ENCODE measurements at places on chromosomes 2 and 18.

GRCh38 chr2:29562896-29563295, 358.5 kb downstream of the ALK start:
- no peak for DNase-seq

- DNase-seq = no peak
These were observed 32.2 kb downstream of the DNAH7 start for GRCh38 chr2:196036442-196036841.

- DNase-seq = no peak
These were observed 48.6 kb downstream of the PDCL3 start for GRCh38 chr2:100611079-100612029.

GRCh38 chr18:31585991-31586390, 5.7 kb upstream of the TTR start:
- DNase-seq = no peak

GRCh38 chr2:239288951-239289511, 111.8 kb downstream of the HDAC4 start:
- DNase-seq = no peak

DNA sequence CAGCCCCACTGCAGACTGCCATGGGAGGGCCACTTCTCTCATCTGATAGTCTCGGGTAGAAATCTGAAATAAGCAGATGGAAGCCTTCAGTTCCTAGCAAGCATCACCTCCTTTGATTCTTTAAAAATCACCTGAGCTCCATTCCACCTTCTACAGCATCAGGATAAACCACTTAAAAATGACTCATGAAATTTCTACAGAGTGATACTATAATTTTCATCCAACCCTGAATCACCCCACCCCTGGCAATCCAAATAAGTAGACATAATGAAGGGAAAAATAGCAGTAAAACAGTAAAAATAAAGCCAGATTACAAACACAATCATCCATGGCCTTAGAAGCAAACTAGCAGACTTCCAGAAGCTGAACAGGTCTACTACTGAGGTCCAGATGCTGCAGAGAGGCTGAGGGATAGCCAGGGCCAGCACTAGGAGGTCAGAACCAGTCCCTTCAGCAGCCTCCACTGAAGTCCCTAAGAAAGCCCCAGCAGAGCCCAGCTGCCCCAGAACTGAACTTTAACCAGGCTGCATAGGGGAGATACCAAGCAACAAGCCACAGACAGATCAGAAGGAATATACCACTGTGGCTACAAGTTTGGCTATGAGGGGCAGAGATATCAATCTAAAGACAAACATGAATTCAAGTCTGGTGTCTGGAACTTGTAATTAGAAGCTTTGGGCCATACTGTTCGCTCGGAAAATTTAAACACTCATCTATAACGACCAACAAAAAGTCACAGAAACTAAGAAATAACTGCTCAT, 54.7 kb upstream of the RNU4ATAC start:
- DNase-seq = no peak

- no peak for DNase-seq
These were observed 93.4 kb upstream of the ZBTB14 start for GRCh38 chr18:5388896-5389295.

GRCh38 chr18:62781893-62782292, 66.6 kb downstream of the PHLPP1 start:
- no peak for DNase-seq

DNA sequence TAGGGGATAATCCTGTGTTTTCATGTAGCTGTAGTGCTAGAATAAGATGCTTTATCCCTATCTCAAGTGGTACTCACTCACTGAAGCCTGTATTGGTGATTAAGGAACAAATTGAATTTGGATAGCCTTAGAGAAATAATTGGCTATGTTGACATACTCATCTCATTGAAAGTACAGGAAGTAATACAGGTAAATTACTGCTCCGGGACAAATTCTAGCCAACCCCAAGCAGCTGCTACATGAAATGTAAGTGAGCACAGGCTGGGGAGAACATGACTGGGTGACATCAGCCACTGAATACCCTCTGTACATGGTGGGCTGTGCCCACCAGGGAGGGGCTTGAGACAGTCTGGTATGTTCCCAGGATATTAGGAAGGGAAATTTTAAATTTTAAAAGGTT, 188.4 kb upstream of the RASGRP3 start:
- no peak for DNase-seq

DNA sequence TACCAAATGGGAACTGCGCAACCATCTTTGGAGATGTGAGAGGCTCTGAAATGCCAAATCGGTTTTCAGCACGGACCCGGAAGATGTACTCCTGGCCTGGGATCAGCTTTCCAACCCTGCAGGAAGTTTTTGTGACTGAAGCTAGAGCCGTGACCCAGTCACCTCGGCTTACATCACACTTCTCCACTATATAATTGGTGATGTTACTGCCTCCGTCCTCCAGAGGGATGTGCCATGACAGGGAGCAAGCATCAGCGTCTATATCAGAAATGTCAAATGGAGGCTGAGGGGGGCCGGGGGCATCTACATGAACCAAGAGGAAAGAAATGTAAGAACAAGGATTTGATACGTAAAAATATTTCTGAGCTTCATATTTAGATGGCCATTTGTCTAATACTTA, 104.4 kb downstream of the PLEKHA3 start:
- no peak for DNase-seq

GRCh38 chr2:150663143-150663542, 175.7 kb upstream of the RND3 start:
- no peak for DNase-seq

GRCh38 chr2:12733846-12734245, 17.1 kb downstream of the TRIB2 start:
- no peak for DNase-seq

- no peak for DNase-seq
These were observed 86.0 kb downstream of the RTN4 start for GRCh38 chr2:54964271-54964670.

DNA sequence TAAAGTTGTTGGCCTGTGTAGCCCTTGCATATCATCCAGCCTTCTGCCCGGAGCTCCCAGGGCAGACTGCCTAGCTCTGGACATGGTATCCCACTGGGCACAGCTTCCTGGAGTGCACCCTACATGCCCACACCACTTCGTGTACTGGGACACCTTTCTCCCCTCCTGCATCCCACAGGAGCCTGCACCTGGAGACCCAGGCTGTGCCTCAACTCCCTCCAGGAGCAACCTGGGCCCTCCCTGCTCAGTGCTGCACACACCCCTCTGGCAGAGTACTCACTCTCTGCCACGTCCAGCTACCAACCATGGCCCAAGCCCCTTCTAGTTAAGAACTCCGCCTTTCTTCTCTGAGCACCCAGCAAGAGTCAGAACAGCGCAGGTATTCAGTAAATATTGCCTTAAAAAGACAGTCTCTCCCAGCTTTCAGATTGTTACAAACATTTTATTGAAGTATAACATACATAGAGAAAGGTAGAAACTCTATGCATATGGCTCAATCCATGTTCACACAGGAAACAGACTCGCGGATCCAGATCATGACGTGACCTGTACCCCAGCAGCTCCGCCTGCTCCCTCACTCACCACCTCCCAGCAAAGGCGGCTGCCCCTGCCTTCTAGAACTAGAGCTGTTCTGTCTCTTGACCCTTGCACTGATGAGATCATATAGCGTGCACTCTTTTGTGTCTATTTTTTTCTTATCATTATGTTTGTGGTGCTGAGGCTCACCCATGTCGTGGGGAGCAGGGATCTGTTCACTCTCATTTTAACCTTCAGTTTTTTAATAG, 98.4 kb upstream of the MYCN start:
- no peak for DNase-seq

DNA sequence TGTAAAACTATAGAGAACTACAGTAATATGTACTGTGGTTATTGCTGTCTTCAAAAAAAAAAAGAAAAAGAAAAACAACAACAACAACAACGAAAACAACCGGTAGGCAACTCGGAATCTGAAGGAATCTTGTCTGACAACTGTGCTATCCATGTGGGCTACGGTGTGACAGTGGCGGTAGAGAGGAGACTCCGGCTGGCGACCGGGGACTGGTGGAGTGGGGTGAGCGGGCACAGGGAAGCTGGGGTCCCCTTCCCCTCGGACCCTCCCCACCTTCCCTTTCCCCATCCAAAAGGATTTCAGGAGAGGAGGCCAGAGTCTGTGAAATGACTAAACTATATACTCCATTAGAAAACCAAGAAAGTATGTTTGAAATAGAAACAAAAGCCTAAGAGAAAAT, 22.9 kb downstream of the IGFBP5 start:
- no peak for DNase-seq

GRCh38 chr18:48539406-48540250, 797 bp downstream of the CTIF start:
- no peak for DNase-seq

- no peak for DNase-seq
These were observed 22.2 kb downstream of the SOWAHC start for GRCh38 chr2:109636317-109636716.

GRCh38 chr2:72533765-72534164, 292.1 kb downstream of the EXOC6B start:
- no peak for DNase-seq

- DNase-seq = no peak
These were observed 37.9 kb upstream of the ASB1 start for GRCh38 chr2:238388794-238389193.

GRCh38 chr2:28395334-28396061, 2.8 kb downstream of the FOSL2 start:
- peak; percentile 30 for DNase-seq

GRCh38 chr2:2183176-2183575, 147.9 kb downstream of the MYT1L start:
- no peak for DNase-seq

DNA sequence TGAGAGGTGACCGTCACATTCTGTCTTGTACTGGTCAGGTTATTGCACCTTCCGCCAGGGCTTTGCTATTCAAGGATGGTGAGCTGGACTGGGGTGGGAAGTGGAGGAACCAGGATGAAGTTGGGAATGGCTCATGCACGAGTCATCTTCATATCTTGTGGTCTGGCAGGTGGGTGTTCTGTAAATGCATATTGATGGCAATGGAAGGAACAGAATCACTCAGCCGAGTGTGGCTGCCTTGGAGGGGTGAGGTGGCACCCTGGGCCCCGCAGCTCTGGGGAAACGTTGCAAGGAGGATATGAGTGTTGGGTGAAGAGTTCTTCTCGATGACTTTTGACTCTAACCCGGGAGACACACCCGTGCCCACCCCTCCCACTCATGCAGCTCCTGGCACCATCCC, 1.2 kb downstream of the NEU2 start:
- DNase-seq = no peak

GRCh38 chr2:39153312-39153711, 32.5 kb upstream of the SOS1 start:
- no peak for DNase-seq

DNA sequence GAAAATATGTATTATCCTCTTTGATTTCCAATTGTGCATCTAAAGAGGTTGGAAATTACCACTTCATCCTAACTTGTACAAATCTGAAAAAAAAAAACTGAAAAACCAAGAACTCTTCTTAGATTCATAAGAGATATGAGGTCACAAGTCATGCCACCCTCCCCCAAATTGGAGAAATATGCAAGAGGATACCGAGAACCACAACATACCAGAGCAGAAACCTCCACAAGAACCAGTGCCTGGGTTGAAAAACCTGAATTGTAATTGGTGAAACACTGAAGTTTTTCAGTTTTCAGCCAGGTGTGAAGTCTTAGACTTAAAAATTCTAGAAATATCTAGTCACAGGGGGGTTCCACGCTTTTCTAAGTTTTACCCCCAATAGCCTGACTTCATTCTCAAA, 1029.5 kb upstream of the LRRTM1 start:
- no peak for DNase-seq

GRCh38 chr18:39421276-39421675, 1855.7 kb upstream of the CELF4 start:
- no peak for DNase-seq

GRCh38 chr2:192327576-192327975, 132.8 kb upstream of the TMEFF2 start:
- no peak for DNase-seq

DNA sequence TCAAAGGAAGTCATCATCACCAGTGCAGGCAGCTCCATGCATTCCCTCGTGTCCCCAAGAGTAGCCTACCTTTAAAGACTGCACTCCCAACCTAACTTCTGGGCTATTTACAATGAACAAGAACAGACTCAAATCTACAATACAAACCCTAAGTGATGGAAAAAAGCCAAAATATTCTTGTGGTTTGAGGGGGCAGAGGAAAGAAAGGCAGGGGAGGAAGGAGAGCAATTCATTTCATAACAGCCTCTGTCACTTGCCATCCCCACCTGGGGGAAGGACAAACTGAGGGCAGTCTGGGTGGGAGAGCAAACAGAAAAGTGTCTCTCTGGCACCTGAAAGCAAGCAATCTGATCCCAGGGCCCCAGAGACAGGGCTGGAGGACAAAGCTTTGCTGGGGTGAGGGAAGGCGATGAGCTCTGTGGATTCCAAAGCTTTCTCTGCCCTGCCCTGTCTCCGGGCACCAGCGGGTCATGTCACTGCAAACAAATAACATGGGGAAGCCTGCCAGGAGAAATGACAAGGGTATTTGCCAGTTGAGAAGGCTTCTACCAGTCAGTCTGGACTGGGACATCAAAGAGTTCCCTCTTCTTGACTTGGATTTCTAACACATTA, 528.0 kb upstream of the TNP1 start:
- no peak for DNase-seq

DNA sequence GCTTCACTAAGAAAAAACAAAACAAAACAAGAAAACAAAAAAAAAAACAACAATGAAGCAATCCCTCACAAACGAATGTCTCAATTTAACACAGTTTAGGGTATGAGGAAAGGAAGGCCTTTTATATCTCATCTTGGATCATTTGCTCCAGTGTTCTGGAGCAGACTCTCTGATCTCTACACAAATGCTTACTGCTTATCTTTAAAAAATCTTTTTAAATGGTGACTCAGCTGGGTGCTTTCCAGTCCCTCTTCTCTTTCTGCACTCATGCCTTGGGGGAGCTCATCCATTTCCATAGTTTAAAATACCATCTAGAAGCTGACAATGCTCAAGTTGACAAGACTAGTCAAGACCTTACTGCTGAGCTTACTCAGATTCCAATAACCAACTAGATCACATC, 56.2 kb downstream of the ETAA1 start:
- DNase-seq = no peak

GRCh38 chr2:221005338-221005737, 566.8 kb downstream of the EPHA4 start:
- no peak for DNase-seq

DNA sequence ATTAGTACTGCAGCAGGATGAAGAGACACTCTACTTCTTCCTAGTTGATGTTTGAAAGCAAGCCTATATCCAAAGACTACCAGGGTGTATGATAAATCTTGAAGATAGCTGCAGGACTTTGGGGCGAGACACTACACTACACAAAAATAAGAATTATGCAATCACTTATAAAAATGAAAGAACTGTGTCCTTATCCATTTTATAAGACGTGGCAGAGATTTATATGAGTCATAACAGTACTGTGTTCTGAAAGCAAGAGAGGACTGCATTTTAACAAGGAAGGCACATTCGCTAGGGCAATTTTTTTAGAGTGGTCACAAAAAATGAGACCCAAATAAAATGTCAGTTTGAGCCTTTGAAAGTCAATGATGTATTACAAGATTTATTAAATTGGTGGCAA, 617.0 kb upstream of the LINC00305 start:
- DNase-seq = no peak

All from NK-92 treated with Interleukin-12 subunit alpha and Interleukin-12 subunit beta, amount 100 ng/mL, for 24 hours (cell line).